ENCODE measurements at places on chromosomes 16 and 17. TPM values are rescaled to one million over a fixed set of nuclear protein-coding genes. Genes with fewer than 3 reads are reported as not detected.

Gene CUEDC1
- 0.30 TPM for total RNA-seq

DNA sequence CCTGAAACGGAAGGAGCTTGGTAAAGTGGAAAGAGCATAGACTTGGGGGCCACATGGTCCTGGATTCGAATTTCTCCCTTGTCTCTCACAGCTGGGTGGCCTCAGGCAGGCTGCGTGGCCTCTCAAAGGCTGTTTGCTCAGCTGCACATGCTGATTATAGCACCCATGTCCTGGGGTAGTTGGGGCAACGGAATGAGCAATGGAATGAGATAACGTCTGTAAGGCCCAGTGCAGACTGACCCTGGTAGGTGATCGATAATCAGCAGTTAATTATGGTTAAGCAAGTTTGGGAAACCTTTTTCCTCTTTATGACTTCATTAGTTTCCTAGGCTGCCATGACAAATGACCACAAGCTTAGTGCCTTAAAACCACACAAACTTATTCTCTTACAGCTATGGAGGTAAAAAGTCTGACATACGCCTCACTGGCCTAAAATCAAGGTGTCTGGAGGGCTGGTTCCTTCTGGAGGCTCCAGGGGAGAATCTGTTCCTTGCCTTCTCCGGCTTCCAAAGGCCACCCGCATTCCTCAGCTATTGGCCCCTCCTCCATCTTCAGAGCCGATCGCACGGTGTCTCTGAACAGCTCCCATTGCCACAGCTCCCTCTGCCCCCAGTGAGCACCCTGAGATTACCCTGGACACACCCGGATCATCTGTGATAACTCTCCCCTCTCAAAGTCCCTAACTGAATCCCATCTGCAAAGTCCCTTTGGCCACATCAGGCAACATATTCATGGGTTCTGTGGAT lies 294.9 kb upstream of the FOXF1 start:
- no peak for DNase-seq

Gene CCL13
- not detected for total RNA-seq

Gene TBC1D3E
- not detected for total RNA-seq

DNA sequence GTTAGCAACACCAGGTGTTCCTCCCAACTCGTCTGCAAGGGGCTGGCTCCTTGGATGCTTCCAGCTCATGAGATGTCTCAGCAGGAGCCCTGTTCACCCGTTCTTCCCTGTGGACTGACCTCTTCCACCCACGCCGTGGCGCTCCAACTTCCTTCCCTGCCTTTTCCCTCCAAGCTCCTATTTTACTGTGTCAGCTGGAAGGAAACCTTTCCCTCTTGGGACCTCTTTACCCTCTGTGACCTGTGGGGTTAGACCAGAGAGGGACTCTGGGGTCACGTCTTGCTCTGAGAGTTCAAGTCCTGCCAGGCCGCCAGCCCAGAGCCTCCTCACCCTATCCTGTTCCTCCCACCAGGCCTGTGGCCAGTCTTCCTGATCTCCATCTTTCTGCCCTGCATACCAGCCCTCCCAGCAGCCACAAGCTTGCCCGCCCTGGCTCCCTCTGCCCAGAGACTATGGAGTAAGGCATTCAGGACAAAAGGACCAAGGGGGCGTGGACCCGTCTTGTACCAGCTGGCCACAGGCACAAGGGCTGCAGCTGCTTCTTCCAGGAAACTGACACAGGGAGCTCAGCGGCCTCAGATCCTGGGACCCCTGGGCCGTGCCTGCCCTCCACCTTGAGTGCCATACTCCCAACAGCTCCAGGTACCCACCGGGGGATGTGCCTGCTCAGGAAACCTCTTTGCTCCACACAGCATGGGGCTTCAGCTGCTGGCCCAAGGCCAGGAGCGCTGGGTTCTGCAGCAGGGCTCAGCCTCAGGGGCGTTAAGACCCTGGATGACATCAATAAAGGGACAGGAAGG lies 3.0 kb downstream of the PAQR4 start:
- no peak for DNase-seq

- DNase-seq = no peak
Measured at GRCh38 chr16:67252609-67253497, 4.1 kb downstream of the SLC9A5 start.

- no peak for DNase-seq
Measured at GRCh38 chr17:34840750-34841149, 120.5 kb downstream of the CCT6B start.

DNA sequence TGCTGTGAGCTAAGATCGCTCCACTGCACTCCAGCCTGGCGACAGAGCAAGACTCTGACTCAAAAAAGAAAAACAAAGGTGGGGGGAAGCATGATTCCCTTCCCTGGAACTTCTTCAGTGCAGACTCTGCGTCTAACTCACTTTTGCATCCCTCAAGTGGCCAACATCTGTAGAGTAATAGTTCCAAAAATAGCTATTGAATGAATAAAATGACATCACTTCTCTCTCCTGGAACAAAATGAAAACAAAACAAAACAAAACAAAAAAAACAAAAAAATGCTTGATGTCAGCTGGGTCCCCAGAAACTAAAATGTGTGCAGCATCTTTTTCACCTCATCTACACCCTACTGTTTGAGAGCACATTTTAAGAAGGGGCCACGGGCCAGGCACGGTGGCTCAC lies 197.7 kb upstream of the NOG start:
- DNase-seq = no peak

DNA sequence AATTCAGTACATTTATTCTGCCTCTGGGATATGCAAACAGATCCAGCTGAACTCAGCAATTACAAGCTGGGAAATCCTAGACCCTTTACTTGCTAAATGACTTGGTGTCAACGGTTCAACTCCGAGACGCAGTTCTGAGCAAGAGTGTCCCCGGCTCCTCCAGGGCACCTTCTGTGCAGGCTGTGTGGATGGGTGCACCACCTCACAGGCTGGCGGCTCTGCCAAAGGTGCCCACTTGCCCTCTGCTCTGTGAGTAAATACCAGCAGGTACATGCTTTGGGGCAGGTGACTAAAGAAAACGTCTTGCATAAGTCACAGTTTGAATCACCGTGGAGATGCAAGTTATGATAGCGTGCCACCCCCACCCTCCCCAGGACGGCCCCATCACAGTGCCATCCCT lies 23.3 kb downstream of the MAP1LC3B start:
- no peak for DNase-seq

GRCh38 chr17:17766077-17766743 lies 70.6 kb downstream of the SREBF1 start:
- no peak for DNase-seq

DNA sequence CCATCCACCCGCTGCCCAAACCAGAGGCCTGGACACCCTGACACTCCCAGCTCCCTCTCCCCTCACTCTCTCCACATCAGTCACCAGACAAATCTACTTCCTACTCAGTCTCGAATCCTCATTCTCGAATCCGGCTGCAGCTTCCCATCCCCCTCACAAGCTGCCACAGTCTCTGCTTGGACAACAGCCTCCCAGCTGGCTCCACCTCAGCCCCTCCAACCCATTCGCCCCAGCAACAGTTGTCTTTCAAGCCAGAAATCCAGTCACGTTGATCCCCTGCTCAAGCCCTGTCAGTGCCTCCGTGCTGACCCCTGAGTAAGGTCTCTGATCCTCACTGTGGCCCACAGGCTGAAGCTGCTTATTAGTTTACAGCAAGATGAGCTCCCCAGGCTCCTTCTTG lies 44.2 kb upstream of the MTSS2 start:
- no peak for DNase-seq

- no peak for DNase-seq
Measured at GRCh38 chr16:27025581-27025980, 41.1 kb upstream of the C16orf82 start.

- no peak for DNase-seq
Measured at GRCh38 chr17:79035686-79036085, 11.7 kb downstream of the C1QTNF1 start.

- no peak for DNase-seq
Measured at GRCh38 chr17:82097919-82098168, 192 bp downstream of the FASN start.

Gene NACA2
- not detected for total RNA-seq

DNA sequence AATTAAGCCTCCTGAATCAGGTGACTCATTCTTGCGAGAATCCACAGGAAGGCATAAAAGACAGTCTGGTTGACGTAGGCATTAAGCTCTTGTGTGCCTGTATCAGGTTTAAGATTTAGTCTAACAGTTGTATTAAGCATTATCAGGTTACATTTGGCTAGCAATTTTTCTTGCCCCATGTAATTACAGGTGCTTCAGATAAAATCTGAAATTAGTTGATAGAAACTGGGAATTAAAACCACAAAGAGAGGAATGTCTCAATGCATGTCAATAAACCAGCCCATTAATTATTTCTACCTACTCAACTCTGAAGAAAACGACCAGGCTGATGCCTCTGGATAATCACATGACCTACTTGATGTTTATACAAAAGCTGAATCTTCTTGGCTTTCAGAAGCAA lies 217.2 kb downstream of the CA10 start:
- no peak for DNase-seq

Gene NOG
- total RNA-seq = not detected

GRCh38 chr16:28910086-28911031 lies 14.7 kb downstream of the RABEP2 start:
- DNase-seq = no peak

- no peak for DNase-seq
Measured at GRCh38 chr16:66973716-66974115, 12.7 kb downstream of the CES3 start.

DNA sequence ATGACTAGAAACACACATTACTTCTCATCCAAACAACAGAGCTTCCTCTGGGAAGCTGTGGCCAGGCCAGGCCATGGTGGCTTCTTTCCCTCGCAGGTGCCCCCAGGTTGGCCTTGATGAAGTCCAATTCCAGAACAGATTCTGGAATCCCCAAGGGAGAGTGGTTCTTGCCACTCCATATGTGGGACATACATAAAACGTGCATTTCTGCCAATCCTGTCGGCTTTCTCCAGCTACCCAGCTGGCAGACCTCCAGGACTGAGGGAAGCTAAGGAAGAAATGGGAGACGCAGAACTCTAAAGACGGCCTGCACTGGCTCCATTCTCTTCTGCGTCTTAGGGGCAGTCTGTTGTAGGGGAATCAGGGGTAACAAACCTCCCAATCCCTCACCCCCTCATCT lies 219.2 kb upstream of the CDH5 start:
- DNase-seq = no peak

- no peak for DNase-seq
Measured at GRCh38 chr16:68257906-68258800, 6.2 kb upstream of the SLC7A6 start.

DNA sequence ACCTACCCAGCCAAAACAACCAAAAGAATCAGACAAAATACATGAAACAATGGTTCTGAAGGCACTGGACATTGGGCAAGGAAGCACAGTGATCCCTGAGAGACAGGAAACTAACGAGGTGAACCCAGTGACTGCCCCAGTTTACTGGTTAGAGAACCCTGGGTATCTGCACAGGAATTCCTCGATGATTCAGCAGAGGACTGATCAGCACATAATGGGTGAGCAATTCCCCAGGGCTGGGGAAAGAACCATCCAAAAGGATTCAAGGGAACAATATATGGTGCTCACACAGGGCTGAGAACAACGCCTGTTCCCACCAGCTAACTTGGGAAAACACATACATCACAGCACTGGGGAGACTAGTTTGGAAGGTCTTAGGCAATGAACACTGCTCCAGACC lies 167.2 kb downstream of the PARN start:
- no peak for DNase-seq

Gene CCL17
- total RNA-seq = 0.37 TPM

DNA sequence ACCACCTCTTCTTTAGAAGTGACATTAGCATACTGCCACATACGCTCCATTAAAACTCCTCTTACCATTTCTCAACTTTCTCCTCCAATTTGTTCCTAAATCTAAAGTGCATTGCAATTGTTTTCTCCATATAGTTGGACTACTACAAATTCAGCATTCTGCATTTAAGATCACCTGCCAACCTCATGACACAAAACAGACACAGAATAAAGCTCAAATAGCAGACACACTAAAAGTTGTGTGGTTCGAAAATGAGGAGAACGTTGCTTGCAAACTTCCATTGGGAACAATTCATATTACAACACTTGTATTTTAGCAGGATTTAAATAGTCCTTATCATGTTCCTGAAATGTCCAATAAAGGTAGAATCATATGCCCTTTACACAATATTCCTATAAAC lies 14.5 kb downstream of the ARHGAP17 start:
- no peak for DNase-seq

DNA sequence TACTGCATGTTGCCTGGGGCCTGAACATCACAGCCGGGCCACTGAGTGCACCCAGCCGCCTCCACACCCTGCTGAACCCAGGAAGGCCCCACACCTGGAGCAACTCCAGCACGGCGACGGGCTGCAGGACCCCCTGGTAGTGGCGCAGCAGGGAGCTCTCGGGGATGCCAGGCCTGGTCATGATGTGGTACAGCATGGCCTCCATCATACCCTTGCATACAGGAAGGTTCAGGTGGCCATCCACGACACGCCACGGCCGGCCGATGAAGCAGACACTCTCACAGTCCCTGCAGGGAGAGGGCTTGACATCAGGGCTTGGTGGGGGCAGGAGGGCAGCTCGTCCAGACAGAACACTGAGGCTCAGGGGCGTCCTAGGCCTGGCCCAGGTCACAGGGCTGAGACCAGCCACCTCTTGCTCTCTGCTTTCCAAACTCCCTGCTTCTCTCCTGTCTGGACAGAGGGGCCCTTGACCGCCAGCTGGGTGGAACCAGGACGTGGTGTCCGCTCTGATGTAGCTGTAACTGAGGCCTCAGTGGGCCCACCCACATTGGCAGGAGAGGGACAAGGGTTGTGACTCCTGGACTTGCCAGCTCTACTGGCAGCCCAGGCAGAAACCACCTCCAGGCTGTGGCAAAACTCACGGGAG lies 60.3 kb downstream of the IL21R start:
- DNase-seq = no peak

DNA sequence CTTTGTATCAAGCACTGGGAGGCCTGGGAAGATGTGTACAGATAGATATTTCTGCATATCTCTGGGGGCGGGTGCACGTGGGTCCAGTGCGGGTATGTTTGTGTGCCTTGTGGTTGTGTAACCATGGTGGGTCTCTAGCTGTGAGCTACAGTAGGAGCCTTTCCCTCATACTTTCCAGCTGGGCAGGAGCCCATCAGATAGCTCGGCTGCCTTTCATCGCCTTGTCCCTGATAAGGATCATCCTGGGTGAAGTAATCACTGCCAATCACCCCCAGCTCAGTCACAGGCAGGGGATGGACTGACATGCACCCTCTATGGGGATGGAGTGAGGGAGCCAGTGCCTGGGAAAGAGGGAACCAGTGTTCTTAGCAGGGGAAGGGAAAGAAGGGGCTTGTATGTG lies 3.2 kb upstream of the SCRN2 start:
- no peak for DNase-seq

GRCh38 chr16:30368792-30369090 lies 1.6 kb downstream of the TBC1D10B start:
- DNase-seq = no peak

Measured in activated T-helper 2 cell treated with anti-CD3 and anti-CD28 coated beads, Interferon-gamma antibody, Interleukin-2, Interleukin-4, amounts not matched to agents 10 μg/mL and 5 μg/mL and 100 μg/mL, durations not matched to agents 14 hours and 24 hours and 36 hours (primary cell).